Stimulated activated CD4-positive, alpha-beta T cell treated with anti-CD3 and anti-CD28 coated beads, Interleukin-1b, Interleukin-23, amount 100 ng/mL, for 48 hours (primary cell): ENCODE measurements at places on chromosomes 6 and 20.
A peak's percentile ranks its signal among the peaks of the same experiment; 100 is the strongest.

DNA sequence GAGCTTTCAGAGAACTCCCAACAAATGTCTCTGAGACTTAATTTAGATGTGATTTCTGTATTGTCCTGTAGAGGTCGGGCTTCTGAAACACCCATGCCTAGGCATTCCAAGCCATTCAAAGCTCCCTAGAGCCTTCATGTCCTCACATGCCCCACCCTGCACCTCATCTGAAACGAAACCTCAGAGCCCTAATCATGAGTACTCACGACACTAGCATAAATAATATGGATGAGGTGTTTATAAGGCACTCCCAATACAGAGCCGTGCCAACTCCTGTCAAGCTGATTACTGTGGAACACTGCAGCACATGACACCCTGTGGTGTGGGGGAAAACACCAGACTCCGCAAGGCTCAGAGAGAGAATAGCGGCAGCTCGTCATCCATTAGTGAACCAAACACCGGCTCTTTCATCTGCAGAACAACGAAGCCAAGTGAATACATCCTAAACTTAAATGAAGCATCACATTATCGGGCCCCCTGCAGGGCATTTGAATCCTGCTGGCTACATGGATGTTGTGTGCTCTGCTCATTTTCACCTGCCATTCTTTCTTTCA, 83.8 kb downstream of the FNDC1 start:
- DNase-seq, result no peak

- no peak for DNase-seq
Measured at GRCh38 chr6:35787266-35788218, 6.7 kb downstream of the CLPSL1 start.

DNA sequence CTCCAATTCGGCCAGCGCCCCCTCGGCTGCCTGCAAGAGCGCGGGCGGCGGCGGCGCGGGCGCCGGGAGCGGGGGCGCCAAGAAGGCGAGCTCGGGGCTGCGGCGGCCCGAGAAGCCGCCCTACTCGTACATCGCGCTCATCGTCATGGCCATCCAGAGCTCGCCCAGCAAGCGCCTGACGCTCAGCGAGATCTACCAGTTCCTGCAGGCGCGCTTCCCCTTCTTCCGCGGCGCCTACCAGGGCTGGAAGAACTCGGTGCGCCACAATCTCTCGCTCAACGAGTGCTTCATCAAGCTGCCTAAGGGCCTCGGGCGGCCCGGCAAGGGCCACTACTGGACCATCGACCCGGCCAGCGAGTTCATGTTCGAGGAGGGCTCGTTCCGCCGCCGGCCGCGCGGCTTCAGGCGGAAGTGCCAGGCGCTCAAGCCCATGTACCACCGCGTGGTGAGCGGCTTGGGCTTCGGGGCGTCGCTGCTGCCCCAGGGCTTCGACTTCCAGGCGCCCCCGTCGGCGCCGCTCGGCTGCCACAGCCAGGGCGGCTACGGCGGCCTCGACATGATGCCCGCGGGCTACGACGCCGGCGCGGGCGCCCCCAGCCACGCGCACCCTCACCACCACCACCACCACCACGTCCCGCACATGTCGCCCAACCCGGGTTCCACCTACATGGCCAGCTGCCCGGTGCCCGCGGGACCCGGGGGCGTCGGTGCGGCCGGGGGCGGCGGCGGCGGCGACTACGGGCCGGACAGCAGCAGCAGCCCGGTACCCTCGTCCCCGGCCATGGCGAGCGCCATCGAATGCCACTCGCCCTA, 963 bp downstream of the FOXF2 start:
- DNase-seq, result no peak

GRCh38 chr6:51093871-51094270, 275.2 kb downstream of the TFAP2B start:
- DNase-seq, result no peak

DNA sequence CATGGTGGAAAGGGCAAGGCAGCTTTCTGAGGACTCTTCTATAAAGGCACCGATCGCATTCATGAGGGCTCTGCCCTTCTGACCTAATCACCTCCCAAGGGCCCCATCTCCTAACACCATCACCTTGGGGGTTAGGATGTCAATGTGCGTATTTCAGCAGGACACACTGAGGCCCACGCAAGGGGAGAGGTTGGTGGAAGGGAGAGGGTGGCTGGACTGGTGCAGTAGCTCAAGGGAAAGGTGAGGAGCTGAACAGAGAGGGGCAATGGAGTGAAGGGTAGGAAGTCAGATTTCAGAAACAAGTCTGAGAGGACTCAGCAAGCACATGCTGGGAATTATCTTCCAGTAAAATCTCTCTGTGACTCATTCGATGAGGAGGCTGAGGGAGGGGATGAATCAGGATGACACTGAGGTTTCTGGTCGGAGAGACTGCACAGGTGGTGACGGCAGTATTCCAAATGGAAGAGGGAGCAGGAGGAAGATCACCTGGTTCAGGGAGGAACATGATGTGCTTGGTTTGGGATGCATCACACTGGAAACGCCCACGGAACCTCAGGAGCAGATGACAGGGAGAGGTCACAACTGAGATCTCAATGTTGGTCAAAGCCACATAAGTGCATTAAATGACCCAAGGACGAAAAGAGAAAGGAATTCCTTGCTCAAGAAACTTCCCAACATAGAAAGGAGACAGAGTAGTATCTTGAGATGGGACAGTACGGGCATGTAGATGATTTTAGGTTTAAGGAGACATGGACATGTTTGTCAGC, 67.1 kb downstream of the TFAP2A start:
- DNase-seq, result no peak

- no peak for DNase-seq
Measured at GRCh38 chr6:158164579-158165170, 3.4 kb downstream of the SERAC1 start.

- no peak for DNase-seq
Measured at GRCh38 chr20:31712112-31712553, 10.5 kb downstream of the BCL2L1 start.

DNA sequence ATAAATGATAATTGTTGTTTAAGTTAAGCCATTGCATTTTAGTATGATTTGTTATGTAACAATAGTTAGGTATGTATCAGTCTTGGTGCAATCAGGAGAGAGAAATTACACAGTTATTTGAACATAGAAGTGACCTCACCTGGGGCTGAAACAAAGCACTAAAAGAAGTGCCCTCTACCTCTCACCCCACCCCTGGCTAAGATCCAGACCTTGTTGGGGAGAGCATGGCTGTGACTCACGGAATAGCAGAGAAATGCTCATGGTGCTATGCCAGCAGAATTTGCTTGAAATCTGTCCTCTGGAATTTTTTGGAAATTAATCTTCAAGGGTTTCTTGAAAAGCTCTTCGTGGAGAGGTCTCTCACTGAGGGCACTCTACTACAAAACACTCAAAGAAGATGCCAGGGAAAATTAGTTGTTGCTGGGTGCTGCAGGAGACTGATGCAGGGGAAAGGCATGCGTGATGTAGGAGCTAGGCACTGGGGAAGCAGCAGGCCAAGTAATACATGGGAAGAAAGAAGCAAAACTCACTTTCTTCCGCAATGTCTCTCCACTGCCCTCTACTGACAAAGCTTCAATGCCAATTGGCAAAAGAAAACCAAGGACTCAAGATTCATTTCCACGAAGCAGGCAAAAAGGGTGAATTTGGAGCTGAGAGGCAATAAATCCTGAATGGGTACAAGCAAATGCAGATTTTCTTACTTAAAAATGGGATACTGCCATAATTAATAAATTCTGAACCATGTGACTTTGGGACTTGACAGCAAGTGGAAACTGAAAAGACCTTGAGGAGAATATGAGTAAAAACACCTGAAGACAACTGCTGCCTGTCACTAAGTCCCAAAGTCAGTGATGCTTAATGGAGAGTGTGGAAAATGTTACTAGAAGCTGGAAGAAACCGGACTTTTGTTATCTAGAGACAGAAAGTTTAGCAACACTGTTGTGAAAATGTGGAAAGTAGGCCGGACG, 136.3 kb upstream of the ZNF184 start:
- no peak for DNase-seq

GRCh38 chr20:7792150-7792869, 147.9 kb downstream of the HAO1 start:
- no peak for DNase-seq

- peak; percentile 46 for DNase-seq
Measured at GRCh38 chr6:13485923-13486562, 1.4 kb downstream of the GFOD1 start.

GRCh38 chr20:6767126-6767535, 355 bp upstream of the BMP2 start:
- DNase-seq, result no peak

- no peak for DNase-seq
Measured at GRCh38 chr20:33724439-33725094, 4.5 kb upstream of the PXMP4 start.

- DNase-seq, result no peak
Measured at GRCh38 chr6:32271429-32271828, 47.6 kb upstream of the NOTCH4 start.

- no peak for DNase-seq
Measured at GRCh38 chr20:7744411-7744810, 195.8 kb downstream of the HAO1 start.

DNA sequence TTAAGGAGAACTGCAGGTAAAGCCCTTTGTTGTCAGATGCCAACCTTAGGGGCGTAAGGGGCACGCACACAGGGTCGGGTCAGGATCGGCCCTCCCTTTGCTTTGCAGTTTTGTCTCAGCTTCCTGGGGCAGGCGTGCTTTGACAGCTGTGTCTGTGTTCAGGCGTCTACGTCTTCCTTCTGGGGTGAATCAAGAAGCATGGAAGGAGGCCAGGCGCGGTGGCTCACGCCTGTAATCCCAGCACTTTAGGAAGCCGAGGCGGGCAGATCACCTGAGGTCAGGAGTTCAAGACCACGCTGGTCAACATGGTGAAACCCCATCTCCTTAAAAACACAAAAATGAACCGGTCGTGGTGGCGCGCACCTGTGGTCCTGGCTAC, 1.3 kb downstream of the ZGPAT start:
- DNase-seq, result no peak

- no peak for DNase-seq
Measured at GRCh38 chr6:53751417-53751816, 43.4 kb upstream of the LRRC1 start.

- no peak for DNase-seq
Measured at GRCh38 chr6:161882196-161882765, 608.4 kb upstream of the AGPAT4 start.

DNA sequence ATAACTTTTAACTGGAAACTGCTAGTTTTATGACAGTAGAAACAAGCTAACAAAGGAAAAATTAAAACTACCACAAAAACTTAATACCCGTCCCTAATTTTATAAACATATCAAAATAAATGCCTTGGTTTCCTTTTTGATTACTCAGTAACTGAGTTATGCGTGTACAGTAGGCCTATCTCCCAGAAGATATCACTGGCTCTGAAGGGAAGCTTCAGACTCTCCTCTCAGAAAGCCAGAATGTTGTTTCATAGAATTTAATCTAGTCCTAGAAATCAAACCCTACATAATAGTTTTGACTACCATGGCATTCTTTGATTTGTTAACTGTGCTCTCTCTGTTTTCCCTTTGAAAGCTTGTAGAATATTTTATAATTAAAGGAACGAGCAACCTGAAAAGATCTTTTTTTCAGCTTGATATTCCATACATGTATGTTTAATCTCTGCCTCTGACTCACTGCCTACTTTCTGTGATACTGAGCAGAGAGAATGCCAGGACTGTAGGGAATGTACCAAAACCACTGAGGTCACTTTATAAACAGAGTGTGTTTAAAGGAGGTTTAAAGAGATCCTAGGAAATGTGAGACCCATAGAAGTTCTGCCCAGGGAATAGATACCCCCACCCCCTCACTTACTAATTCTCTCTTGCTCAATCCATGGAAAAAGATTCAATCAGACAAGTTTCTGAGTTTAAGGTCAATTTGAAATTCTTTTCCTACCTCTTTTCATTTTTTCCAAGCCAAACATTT, 311.5 kb downstream of the HDGFL1 start:
- no peak for DNase-seq

DNA sequence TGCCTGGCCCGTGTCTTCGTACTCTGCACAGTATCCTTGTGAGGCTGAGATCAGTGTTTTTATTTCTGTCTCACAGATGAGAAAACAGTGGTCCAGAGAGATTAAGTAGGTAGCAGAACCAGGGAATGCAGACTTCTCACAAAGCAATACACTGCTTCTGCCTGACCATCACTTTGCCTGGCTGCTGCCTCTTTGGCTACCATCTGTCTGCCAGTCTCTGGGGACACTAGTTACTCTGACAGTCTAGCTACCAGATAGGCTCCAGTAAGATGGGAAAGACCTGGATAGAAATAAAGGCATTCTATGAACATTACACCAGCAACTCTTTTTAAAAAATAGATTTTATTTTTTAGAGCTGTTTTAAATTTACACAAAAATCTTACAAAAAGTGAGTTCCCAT, 96.9 kb downstream of the PHACTR3 start:
- DNase-seq, result no peak

DNA sequence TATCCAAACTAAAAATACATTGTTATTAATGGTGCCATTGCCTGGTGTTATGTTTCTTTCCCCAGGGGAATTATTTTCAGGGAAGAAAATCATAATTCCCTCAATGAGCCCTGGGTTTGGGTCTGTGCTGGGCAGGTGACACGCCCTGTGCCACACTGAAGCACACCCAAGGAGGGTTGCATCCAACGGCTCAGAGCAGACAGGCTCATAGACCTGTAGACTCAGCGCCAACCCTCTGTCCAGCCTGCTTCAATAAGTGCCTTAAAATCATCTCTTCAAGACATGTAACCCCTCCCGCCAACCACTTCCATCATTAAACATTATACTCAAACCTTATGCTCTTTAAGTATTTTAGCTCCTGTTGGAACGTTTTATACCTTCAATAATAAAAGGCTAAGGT, 225.3 kb upstream of the CDH4 start:
- DNase-seq, result no peak

GRCh38 chr6:90495216-90495817, 91.6 kb downstream of the MAP3K7 start:
- DNase-seq, result no peak

DNA sequence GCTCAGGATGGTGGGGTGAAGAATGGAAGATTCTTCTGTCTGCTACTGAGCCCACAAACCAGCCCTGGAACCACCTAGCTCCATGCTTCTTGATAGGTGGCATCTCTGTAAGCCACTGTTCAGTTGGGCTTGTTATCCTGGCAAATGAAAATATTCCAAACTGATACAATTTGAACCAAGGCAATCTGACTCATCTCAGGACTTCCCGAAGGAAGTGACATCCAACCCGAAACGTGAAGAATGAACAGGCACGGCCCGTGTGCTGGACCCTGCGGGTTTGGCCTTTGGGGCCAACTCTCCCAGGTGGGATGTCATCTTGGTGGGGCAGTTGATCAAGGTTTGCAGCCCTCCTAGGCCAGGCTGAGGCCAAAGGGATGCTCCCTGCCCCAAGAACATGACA, 160.3 kb downstream of the PREX1 start:
- DNase-seq, result no peak

- no peak for DNase-seq
Measured at GRCh38 chr20:20271271-20271670, 96.6 kb upstream of the INSM1 start.

DNA sequence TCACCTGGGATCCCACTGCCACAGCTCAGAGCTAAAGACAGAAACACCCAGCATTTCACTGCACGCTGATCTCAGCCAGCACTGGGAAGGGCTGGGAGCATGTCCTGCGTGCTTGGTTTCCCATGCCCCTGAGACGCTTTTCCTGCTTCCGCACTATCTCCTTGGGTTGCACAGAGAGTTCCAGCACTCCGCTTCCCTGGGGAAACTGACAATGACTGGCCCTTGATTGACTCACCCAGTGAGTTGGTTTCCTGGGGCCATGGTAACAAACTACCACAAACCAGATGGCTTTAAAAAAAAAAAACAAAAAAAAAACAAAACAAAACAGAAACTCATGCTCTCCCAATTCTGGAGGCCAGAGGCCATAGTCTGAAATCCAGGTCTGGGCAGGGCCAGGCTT, 14.8 kb upstream of the MAS1L start:
- no peak for DNase-seq
